ENCODE measurements at places on chromosomes 16 and 17.
A peak's percentile ranks its signal among the peaks of the same experiment; 100 is the strongest.

DNA sequence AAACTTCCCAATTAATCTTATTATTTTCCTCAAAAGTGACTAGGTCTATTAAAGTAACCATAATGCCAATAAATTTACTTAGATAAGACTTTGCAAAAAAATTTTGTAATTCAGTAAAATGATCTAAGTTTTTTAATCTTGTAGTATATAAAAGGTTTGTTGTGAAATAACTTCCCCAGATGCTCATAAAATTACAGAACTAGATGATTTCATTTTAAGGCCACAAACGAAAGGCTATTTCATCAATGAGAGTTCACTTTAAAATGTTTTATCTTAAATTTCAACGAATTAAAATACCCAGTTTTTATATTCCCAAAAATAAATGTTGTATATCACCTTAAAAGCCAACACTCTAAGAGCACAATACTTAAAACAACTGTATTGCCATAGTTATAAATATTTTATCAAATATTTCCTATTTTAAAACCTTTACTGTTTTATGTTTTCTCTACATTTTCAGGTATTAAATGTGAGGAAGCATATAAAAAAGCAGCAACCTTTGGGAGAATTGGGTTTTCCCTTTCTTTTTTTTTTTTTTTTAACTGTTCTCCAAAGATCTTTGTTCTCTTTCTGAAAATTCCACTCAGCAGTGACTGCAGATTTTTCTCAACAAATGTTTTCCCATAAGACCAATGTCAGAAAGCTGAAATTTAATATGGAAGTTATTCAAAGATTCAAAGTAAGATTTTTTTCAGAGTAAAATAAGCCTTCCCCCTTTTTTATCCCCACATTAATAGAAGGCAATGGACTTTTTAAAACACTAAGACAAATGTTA, 169.9 kb downstream of the CYB561 start:
- DNase-seq, result no peak

GRCh38 chr17:38660097-38661025, 14.4 kb downstream of the EPOP start:
- DNase-seq, result peak; percentile 3

DNA sequence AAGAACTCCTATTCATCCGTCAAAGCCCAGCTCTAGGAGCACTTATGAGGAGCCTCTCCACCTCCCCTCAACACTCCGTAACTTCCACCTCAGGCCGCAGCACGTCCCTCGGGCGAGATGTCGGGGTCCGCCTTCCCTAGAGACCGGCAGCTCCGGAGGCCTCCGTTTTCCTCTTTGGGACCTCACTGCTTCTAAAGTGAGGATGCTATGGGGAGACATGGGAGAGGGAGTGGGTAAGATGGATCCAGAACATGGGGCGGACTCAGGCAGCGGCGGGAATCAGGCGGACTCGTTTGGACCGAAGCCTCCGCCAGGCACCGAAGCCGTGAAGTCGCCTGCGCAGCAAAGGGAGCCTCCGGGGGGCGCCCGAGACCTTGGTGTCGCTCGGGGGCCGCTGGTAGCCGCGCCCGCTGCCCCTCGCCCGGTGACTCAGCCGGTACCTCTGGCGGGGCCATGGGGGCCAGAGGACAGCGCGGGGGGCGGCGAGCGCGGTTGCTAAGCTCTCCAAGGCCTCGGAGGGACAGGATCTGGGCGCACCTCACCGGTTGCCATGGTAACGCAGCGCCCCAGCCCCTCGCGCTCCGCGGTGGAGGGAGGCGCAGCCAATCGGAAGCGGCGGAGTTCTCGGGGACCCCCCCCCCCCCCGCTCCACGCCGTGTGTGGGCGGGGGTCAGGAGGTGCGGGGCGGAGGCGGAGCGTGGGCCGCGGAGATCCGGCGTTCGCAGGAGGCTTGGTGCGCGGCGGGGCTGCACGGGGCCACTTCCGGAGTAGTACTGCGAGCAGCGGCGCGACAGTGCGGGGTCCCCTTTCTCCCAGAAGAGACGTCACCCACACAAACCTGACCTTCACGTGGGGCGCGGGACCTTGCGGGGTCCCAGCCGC, 1.3 kb upstream of the HIC1 start:
- no peak for DNase-seq

GRCh38 chr17:45948881-45949624, 50.0 kb upstream of the STH start:
- DNase-seq, result peak; percentile 95

GRCh38 chr17:32998111-32998886, 6.7 kb downstream of the SPACA3 start:
- DNase-seq, result peak; percentile 82

DNA sequence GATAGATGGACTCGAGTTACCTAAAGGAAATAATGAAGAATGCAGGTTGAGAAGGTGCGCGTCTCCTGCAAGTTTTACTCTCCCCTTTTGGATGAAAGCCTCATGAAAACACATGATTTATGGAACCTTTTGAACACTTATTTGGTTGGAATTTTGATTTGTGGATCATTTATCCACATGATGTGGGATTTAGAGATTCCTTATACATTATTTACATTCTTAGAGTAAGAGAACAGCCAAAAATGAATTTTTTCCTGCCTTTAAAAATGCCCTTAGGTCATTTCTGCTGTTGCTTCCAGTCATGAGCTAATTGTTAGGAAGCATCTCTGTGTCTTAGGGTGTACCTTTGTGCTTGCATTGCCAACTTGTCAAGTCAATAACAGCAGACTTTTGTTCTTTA, 99.9 kb downstream of the RPTOR start:
- no peak for DNase-seq

DNA sequence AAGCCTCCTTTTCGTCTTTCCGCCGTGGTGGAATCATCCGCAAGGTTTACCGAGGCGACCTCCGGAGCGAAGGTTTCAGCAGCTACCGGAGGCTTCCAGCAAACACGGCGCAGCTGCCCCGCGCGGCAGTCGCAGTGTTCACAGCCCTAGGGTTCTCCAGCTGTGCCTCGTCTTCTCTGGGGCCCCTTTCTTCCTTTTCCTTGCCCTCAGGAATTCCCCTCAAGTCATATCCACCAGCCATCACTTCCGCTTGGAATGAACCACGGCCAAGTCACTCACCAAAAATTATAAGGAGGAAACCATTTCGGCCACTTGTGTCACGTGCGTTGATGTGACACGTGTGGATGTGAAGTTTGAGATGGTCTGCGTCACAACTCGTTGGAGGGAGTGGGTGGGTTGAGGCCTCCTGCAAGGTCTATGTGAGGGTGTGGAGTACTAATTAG, 636 bp upstream of the ERN1 start:
- no peak for DNase-seq

DNA sequence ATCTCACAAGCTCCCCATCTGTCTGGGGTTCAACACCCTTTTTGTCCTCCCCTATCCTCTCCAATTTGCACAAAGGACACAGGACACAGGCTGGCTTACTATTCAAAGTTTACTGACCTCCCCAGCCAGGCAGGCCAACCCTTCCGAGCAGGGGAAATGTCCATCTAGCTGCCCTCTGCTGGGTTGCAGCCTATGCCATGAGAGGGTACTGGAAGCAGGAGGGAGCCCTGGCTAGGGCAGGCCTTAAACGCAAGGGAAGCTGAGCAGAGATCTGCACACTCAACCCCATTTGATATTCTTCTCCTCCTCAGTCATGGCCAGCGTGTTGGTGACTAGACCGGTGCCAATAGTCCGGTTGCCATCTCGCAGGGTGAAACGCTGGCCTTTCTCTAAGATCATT, 3.5 kb downstream of the TUFM start:
- DNase-seq, result no peak

DNA sequence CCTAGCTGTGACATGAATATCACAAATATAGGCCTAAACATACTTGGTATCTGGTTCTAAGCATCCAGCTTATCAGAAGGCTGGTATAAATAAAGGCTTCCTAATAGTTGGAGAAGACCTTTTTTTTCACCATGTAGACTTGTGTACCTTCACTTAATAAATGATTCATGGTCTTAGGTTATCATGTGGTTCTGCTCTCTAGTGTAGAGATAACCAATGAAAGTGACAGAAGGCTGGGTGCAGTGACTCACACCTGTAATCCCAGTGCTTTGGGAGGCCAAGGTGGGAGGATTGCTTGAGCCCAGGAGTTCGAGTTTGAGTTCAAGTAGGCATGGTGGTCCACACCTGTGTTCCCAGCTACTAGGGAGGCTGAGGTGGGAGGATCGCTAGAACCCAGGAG, 3.1 kb downstream of the DDX19A start:
- DNase-seq, result no peak

- no peak for DNase-seq
Measured at GRCh38 chr17:38430316-38430715, 2.1 kb downstream of the ARHGAP23 start.

GRCh38 chr16:76653390-76654026, 376.3 kb downstream of the CNTNAP4 start:
- DNase-seq, result peak; percentile 54

DNA sequence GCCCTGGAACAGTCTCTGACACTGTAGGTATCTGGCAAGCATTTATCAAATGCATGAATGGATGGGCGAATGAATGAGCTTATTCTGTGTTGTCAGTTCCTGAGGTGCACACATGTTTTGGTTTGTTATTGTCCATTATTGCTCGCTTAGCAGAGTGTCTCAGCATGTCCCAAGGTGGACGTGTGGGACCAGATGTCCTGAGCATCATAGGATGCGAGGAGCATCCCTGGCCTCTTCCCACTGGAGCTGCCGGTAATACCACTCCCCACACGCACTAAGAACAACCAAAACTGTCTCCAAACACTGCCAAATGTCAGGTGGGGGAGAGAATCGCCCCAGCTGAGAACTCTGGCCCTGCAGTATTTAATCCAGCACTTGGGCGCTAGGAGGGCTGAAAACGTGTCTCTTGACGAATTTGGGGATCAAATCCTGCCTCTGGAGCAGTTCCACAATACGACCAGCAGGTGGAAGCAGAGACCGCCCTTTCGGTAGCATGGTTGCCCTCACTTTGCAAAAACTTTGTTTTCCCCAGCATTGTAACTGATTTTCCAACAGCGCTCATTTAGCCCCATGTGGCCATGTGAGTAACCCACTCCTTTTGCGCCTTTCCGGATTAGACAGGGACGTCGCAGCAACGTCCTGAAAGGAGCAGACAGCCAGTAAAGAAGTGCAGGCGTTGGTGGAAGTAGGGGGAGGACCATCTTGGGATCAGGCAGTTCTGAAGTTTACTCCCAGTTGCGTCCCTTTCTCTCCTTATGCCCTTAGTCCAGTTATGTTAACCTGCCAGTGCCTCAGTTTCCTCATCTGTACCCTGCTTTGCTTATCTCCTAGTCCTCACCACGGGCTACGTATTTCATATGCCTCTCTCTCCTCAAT, 22.7 kb downstream of the TMEM114 start:
- DNase-seq, result peak; percentile 87

- no peak for DNase-seq
Measured at GRCh38 chr16:15950161-15950854, 892 bp downstream of the ABCC1 start.

DNA sequence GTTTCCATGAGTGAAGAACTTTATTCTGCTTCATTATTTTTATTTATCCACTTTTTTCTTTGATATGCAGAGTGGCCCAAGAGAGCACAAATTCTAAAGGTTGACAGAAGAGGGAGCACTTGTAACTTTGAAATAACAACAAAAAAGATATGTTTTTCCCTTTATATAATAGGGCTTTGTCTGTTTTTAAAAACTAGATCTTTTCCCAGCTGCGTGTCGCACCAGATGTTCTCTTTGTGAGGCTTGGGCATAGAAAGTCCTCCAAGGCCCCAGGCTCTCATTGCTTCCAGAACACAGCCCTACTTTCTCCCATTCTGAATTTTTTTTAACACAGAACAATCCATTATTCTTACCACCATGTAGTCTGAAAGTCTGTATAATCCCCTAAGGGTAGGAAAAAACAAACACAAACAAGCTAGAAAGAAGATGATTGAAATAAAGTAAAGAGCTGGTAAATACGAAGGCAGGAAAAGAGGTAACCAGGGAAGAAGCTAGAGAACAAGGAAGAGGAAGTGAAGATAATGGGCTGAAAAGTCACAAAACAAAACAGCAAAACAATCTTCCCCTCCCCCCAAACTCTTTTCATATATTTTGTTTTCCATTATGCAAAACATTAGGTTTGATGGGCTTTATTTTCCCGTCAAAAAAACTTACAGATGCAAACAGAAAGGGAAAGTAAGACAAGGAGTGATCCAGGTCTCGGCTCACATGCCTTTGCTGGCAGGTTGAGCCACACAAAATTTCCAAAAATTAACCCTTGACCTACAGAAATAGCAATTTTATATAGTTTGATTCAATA, 160.4 kb downstream of the ABCA8 start:
- DNase-seq, result no peak

- DNase-seq, result peak; percentile 79
Measured at GRCh38 chr17:47719411-47720152, 13.5 kb upstream of the TBX21 start.

GRCh38 chr16:85975451-85975981, 76.6 kb downstream of the IRF8 start:
- no peak for DNase-seq

DNA sequence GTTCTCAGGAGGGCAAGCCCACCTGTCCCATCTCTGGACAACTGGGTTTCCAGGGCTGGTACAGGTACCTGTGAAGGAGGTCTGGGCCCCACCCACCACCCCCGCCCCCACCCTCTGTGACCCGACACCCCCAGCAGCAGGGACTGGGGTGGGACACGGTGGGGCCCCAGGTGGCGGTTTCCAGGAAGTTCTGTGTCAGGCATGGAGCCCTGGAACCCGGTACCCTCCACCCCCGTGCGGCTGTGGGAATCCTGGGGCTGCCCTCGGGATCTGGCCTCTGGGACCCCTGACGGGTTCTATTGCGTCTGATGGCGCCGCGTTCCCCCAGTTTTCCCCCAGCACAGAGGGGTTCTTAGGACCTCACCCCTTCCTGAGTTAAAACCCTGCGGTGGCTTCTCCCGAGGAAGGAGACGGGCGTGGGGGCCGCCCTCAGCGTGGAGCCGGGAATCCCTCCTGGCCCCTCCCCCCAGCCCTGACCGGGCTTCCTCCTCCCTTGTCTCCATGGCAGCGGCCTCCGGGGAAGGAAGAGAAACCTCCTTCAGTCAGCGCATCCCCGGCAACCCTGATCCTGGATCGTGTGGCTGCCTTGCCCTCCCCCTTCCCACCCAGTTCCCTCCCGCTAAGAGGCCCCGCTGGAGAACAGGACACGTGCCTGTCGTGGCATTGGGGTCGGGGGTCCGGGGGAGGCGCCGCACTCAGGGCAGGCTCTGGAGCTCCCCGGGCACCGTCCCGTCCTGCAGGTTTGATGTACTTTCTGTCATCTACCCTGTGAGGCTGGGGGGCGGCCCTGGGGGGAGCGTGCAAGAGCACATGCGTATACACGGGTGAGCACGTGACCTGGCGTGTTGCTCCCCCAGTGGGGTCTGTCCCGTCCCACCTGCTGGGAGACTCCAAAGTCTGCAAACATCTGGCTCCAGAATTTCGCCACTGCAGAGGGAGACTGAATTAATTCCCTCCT, 30.3 kb downstream of the CACNA1H start:
- DNase-seq, result peak; percentile 81

GRCh38 chr17:284676-285355, 67.8 kb downstream of the RPH3AL start:
- DNase-seq, result no peak

GRCh38 chr17:50484386-50485155, 5.9 kb downstream of the RSAD1 start:
- DNase-seq, result no peak

- no peak for DNase-seq
Measured at GRCh38 chr17:18004884-18005305, 32.2 kb downstream of the DRC3 start.
